ENCODE measurements at places on chromosomes 7 and 10. TPM values are rescaled to one million over a fixed set of nuclear protein-coding genes. Genes with fewer than 3 reads are reported as not detected.

The KCNH2 gene
- 11.2 TPM for total RNA-seq

The CHAT gene
- total RNA-seq, result not detected

The GRB10 gene
- total RNA-seq, result 59.2 TPM

The PPP1R17 gene
- total RNA-seq, result not detected

The FOXI2 gene
- total RNA-seq, result not detected

The FAM237B gene
- not detected for total RNA-seq

GRCh38 chr7:77903597-77903996, 105.0 kb downstream of the PHTF2 start:
- H3K4me3 ChIP-seq, result no peak overlapping the region
- no peak for DNase-seq
- H3K27me3 ChIP-seq, result no peaks in the 10 kb centered on the region
- H3K27ac ChIP-seq, result no peak overlapping the region
- H3K36me3 ChIP-seq, result peaks cover 3% of the 10 kb centered on the region
- H3K4me1 ChIP-seq, result no peaks in the 10 kb centered on the region

DNA sequence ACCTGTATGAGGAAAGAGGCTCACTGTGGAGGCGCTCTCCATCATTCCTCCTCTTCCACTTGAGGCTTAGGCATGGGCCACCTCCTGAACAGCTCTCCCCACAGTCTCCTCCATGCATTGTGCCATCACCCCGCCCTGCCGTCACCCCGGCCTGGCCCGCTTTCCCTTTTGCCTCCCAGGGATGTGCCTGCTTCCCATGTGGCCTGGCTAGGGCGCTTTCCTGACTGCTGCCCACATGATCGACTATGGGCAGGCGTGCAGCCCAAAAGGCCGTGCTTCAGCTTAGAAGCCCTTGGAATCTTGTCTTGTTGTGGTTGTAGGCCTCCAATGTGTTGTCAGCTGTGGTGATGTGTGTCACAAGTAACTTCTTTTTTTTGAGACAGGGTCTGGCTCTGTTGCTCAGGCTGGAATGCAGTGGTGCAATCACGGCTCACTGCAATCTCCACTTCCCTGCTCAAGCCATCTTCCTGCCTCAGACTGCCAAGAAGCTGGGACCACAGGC, 1.8 kb upstream of the ACTR3C start:
- H3K27me3 ChIP-seq, result no peaks in the 10 kb centered on the region
- DNase-seq, result no peak
- no peak overlapping the region for H3K27ac ChIP-seq
- H3K36me3 ChIP-seq, result no peaks in the 10 kb centered on the region

DNA sequence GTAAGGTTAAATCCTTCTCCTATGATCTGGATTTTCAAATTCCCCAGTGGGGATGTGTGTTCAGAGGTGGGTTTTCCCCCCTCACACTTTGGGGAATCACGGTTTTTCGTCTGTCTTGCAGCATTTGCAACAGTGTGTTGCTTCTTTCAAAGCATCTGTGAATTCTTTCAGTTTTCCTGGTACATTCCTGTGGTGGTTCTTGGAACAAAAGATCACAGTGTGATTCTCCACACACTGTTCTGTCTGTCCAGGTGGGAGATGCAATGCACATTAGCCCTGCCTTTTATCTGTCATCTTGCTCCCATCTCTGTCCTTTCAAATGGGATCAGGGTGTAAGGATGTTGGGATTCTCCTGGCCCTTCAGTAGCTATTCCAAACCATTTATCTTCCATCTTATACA, 11.8 kb downstream of the AGK start:
- no peaks in the 10 kb centered on the region for H3K27me3 ChIP-seq
- H3K4me3 ChIP-seq, result no peak overlapping the region
- peaks cover 55% of the 10 kb centered on the region for H3K36me3 ChIP-seq
- no peaks in the 10 kb centered on the region for H3K4me1 ChIP-seq
- DNase-seq, result no peak
- H3K27ac ChIP-seq, result no peak overlapping the region

- no peak overlapping the region for H3K4me3 ChIP-seq
- no peaks in the 10 kb centered on the region for H3K27me3 ChIP-seq
- H3K36me3 ChIP-seq, result peaks cover 10% of the 10 kb centered on the region
- H3K27ac ChIP-seq, result no peak overlapping the region
Measured at GRCh38 chr7:42940985-42941847, 9.0 kb downstream of the MRPL32 start.

GRCh38 chr7:101912716-101913110, 95.3 kb downstream of the CUX1 start:
- H3K4me3 ChIP-seq, result no peak overlapping the region
- H3K4me1 ChIP-seq, result peaks cover 22% of the 10 kb centered on the region
- no peaks in the 10 kb centered on the region for H3K27me3 ChIP-seq
- peaks cover 16% of the 10 kb centered on the region for H3K36me3 ChIP-seq
- no peak for DNase-seq

DNA sequence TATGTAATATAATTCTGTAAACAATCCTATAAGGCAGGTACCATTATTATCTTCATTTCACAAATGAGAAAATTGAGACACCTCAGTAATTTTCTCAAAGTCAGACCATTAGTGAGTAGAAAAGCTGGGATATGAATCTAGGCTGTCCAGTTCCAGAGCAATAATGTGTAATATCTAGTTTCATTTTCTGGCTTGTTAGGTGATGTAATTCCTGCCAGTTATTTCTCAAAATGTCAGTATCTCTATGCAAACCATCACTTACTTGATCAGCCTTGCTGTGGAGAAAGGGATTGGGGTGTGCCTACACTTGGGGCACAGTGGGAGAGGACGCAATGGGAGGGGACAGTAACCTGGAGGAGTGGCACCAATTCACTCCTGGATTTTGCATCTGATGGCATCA, 157.5 kb downstream of the LYZL1 start:
- peaks cover 11% of the 10 kb centered on the region for H3K4me1 ChIP-seq
- no peaks in the 10 kb centered on the region for H3K36me3 ChIP-seq
- no peak overlapping the region for H3K27ac ChIP-seq

GRCh38 chr7:14960721-14961120, 58.2 kb upstream of the DGKB start:
- DNase-seq, result no peak
- peaks cover 50% of the 10 kb centered on the region for H3K27me3 ChIP-seq
- H3K4me1 ChIP-seq, result peaks cover 10% of the 10 kb centered on the region
- H3K4me3 ChIP-seq, result no peak overlapping the region

DNA sequence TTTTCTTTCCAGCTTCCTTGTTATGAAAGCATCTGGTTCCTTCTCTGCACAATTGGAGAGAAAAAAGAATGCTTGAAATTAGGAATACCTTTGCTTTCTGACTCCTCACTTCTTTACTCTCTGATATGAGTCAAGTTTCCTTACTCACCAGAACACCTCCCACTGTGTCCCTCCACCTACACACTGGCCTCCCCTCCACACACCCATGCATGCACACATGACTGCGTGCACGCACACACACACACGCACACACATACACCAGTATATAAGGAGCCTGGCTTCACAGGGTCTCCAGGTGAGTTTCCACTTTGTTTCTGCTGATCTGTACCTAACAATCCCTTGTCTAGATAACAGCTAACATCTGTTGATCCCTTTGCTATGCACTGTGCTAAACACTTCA, 11.4 kb upstream of the PTER start:
- no peak overlapping the region for H3K27ac ChIP-seq
- no peaks in the 10 kb centered on the region for H3K27me3 ChIP-seq
- no peaks in the 10 kb centered on the region for H3K36me3 ChIP-seq
- no peaks in the 10 kb centered on the region for H3K4me1 ChIP-seq

DNA sequence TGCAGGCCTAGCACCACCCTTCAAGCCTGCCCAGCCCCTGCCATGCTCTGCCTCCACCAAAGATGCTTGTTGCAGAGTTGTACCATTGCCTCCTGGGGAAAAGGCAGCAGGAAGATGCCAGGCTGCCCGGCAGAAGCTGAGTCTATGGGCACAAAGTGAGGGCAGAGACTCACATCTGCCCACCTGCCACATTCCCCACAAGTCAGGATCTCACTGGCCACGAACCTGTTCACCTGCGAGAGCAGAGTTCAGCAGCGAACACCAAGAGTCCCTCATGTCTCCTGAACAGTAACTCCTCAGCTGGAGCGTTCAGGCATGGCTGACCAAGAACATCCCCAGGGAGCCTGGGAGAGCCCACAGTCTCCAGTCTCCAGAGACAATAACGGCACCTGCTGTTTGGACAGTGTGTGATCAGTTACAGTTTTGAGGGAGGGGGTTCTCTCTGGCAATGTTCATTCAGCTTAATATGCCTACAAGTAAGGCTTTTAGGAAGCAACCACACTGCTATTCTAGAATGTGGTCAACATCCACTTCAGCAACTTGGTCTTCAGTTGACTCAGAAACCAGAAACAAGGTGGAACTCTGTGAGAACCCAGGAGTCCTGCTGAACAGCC, 78.5 kb downstream of the GRID1 start:
- DNase-seq, result peak; percentile 31
- no peak overlapping the region for H3K4me3 ChIP-seq
- no peaks in the 10 kb centered on the region for H3K36me3 ChIP-seq
- H3K4me1 ChIP-seq, result no peaks in the 10 kb centered on the region
- H3K27me3 ChIP-seq, result peaks cover 47% of the 10 kb centered on the region

DNA sequence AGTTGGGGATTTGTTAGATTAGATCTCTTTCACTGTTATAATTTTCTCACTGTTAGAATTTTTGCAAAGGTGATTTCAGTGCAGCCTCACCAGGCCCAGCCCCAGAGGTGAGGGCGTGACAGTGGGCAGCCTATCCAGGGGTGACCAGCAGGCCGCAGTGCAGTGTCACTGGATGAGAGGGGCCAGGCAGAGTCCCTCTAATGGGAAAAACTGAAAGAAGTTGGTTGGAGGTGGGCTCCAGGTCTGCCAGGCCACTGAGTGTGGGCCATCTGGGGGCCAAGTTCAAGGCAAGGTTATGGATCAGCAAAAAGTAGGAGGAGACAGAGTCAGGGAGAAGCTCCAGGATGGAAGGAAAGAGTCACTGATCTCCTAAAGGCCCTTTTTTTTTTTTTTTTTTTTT, 90.5 kb upstream of the SDK1 start:
- no peaks in the 10 kb centered on the region for H3K36me3 ChIP-seq
- peak; percentile 27 for DNase-seq
- no peak overlapping the region for H3K27ac ChIP-seq
- H3K4me3 ChIP-seq, result no peak overlapping the region

- no peaks in the 10 kb centered on the region for H3K36me3 ChIP-seq
- H3K27me3 ChIP-seq, result no peaks in the 10 kb centered on the region
- H3K27ac ChIP-seq, result peak overlapping the region; percentile 93
- no peak for DNase-seq
- peaks cover 51% of the 10 kb centered on the region for H3K4me1 ChIP-seq
- no peak overlapping the region for H3K4me3 ChIP-seq
Measured at GRCh38 chr10:30182191-30183054, 123.0 kb upstream of the JCAD start.

GRCh38 chr7:7148798-7149481, 33.4 kb upstream of the C1GALT1 start:
- H3K27me3 ChIP-seq, result no peaks in the 10 kb centered on the region
- H3K27ac ChIP-seq, result no peak overlapping the region
- H3K4me3 ChIP-seq, result no peak overlapping the region
- H3K36me3 ChIP-seq, result peaks cover 3% of the 10 kb centered on the region
- no peaks in the 10 kb centered on the region for H3K4me1 ChIP-seq

- no peaks in the 10 kb centered on the region for H3K27me3 ChIP-seq
- DNase-seq, result no peak
- peaks cover 90% of the 10 kb centered on the region for H3K4me1 ChIP-seq
- no peak overlapping the region for H3K27ac ChIP-seq
Measured at GRCh38 chr10:79262131-79262530, 85.1 kb upstream of the PPIF start.

DNA sequence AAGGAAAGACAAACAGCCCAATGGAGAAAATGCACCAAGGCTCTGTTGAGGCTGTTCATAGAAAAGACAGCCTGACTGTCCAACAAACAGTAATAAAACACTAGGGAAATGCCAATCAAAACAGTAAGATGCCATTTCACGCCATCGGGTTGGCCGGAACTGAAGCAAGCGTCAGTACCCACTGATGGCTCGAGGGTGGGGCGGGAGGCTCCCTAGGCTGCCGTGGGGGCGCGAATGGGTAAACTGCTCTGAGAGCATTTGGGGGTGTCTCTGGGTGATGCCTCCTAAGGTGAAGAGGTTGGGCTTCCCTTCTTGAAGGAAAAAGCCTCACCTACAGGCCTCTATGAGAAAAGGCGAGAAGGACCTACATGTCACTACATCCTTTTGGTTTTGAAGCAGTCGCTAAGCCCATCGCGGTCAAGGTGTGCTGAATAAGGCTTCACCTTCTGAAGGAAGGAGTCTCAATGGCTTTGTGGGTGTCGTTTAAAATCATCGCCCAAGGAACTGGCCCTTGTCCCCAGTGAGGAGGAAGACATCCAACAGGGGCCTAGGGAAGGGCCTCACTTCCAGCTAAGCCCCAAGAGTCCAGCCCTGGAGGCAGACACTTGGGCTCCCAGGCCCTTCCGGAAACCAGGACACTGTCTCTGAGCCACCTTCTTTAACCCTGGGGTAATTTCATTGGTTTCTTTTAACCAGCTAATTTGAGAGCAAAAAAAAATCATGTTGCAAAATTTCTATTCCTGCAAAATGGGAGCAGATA, 98.5 kb upstream of the PPP2R2D start:
- no peak for DNase-seq
- no peak overlapping the region for H3K27ac ChIP-seq
- H3K4me1 ChIP-seq, result peaks cover 3% of the 10 kb centered on the region
- no peaks in the 10 kb centered on the region for H3K36me3 ChIP-seq
- H3K27me3 ChIP-seq, result peaks cover 8% of the 10 kb centered on the region
- H3K4me3 ChIP-seq, result no peak overlapping the region

GRCh38 chr10:122018491-122018890, 29.5 kb downstream of the TACC2 start:
- H3K36me3 ChIP-seq, result no peaks in the 10 kb centered on the region
- H3K4me1 ChIP-seq, result peaks cover 3% of the 10 kb centered on the region
- H3K27ac ChIP-seq, result no peak overlapping the region

DNA sequence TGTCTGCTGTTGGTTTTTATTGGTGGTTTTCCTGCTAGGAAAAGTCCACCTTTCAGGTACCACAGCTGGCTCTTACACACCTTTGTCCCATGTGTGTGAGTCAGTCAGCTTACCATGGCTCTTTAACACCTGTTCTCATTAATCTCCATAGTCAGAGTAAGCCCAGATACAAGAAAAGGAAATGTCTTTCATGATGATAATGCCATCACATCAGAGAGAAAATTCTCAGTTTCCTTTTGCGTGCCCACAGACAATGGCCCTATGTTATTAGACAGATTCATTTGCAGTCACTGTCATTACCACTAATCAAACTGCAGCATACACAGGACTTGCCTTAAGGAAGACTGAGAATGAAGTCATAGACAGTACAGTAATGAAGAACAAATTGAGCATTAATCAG, 1583.6 kb upstream of the LRRTM3 start:
- H3K36me3 ChIP-seq, result no peaks in the 10 kb centered on the region
- peaks cover 8% of the 10 kb centered on the region for H3K4me1 ChIP-seq
- H3K27ac ChIP-seq, result no peak overlapping the region

DNA sequence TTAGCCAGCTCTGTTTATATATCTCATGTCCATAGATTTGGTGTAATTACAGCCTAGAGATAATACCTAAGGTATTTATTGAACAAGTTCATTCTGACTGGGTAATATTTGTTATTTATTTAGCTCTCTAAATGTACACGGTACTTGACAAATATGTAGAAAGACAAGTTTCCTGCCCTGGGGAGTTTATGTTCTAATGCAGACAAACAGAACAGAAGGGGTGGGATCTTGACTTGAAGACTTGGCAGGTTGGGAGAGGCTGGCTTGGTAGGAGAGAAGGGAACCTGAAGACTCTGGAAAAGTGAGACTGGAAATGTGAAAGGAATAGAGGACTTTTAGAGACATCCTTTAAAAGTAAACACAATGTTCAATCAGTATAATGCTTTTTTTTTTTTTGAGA, 97.7 kb upstream of the CDK6 start:
- peaks cover 13% of the 10 kb centered on the region for H3K36me3 ChIP-seq
- peaks cover 11% of the 10 kb centered on the region for H3K4me1 ChIP-seq
- no peak for DNase-seq
- peak overlapping the region; percentile 74 for H3K27ac ChIP-seq
- no peak overlapping the region for H3K4me3 ChIP-seq

All from mesothelial cell of epicardium (in vitro differentiated cells).